ENCODE measurements at places on chromosomes 12 and 14.

GRCh38 chr14:34843011-34843554 lies 32.1 kb downstream of the BAZ1A start:
- no peak for DNase-seq

DNA sequence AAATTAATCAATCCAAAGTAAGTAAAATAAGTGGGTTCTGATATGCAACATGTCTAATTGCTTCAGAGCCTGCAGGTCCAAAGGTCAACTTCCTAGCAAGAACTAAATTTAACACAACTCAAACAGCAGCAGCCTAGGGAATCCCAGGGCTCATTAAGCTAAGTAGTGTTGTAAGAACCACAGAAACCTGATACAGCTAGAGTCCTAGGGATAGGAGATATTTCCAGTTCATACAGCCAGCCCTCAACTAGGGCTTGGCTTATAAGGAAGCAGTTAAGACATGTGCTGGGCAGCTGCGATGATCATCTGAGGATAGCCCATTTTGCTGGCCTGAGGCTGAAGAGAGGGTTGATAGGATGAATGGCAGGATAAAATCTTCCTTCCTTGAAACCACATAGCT lies at the start of gene OR4Q3:
TSS of gene OR4Q3 (plus strand) at position 316 of the 400 bp plus-strand sequence.
- no peak for DNase-seq

DNA sequence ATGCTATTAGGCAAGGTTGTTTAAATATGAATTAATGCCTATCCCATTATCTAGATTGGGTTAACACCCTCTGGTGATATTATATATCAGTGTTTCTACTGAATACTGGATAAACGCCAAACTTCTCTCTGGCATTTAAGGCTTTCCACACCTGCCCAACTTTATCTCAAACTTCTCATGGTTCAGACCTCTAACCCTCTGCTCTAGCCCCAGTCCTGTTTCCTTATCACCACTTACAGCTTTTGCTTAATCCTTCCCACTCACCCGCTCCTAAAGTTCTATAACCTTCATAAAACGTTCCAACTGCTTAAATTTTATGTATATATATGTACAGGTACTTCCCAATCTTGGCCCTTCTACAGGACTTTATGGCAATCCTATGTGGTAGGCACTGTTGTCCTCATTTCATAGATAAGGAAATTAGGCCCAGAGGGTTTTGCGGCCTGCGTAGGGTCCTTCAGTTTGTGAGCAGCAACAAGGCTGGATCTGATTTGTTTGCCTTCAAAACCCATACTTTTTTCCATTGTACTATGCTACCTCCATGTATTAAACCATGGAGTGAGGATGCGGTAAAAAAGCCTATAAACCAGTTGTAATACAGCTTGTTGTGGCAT lies 1.2 kb downstream of the LPCAT3 start:
- DNase-seq, result no peak

DNA sequence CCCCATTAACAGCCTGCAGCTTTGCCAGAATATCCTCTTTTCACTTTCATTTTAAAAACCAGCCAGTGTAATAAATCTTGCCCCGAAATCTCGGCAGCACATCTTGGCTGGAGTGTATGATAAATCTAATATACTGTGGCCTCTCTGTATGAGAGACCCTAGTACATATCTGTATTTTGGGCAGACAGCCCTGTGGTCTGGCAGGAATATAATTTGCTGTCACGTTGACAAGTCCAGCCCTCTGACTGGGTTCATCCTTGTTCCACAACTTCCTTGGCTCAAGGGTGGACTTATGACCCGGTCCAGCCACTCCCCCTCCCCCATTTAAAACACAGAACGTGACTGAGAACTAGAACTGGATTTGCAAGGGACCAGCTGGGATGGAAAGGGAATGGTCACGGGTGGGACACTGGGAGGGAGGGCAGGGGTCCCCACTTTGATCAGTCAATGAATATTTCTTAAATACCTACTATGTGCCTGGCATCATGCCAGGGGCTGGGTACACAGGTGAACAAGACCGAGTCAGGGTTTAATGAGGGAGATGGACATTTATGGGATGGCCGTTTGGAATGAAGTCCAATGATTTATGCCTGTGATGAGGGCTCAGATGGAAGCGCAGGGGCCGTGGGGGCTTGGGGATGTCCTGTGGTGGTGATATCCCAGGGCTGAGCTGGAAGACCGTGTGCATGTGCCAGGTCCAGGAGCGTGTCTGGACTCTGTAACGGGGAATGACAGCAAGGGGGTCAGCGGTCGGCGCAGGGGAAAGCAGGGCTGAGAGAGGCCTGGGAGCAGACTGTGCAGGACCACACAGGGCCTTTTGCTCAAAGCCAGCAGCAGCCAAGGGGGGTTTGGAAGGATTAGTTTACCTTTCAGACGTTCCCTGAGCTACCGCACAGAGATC lies 190.5 kb downstream of the PHETA1 start:
- no peak for DNase-seq

DNA sequence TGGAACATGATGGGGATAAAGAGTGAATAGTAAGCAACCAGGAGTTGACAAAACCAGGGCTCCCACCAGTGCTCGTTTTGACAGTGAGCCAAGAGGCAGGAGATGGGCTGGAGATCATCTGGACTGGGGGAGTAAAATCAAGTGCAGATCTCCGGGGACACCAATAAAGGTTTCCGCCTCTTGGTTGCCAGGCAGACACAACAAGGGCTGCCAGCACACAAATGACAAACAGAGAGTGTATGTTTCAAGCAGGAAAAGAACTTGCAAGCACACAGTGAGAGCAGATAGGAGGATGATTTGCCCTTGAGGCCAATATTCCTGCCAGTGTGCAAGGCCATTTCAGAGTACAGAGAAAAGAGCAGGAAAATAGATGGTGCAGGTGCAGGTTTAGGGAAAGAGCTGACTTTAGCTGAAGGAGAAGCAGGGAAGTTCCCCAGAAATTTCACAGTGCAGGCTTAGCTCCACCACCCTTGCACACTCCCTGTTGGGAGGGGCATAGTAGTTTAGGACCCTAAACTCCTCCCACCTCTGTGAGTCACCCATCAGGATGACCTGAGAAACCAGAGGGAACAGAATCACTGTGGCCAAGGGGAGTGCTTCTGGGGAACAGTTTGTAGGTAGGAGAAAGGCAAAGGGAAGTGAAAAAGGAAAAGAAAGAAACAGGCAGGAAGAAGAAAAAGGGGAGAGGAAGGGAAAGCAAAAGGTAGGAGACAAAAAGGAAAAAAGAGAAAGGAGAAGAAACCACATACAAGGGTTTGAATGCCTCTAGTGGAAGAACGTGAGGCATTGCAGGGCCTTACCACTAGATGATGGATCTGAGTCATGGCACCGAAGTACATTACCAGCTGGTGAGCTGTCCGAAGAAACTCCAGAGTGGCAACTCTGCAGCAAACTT lies 404.4 kb downstream of the SLC6A15 start:
- DNase-seq, result no peak

DNA sequence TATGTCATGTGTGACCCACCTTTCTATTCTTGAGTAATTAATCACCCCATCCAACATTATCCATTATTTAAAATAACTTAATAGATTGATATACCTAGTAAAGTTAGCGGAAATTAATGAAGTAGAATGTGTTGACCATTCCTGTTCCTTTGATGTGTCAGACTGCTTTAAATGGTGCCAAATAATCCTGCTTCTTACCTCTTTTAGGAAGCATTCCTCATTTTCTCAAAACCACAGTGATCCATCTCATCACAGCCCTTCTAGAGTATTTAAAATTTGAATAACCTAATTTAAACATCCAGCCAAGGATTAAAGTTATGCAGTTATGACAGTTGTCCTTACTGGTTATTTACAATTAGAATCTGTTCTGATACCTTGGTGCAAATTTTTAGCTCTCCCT lies 6.9 kb downstream of the MGAT4C start:
- no peak for DNase-seq

GRCh38 chr14:90632451-90632850 lies 183.8 kb downstream of the TTC7B start:
- DNase-seq, result no peak

DNA sequence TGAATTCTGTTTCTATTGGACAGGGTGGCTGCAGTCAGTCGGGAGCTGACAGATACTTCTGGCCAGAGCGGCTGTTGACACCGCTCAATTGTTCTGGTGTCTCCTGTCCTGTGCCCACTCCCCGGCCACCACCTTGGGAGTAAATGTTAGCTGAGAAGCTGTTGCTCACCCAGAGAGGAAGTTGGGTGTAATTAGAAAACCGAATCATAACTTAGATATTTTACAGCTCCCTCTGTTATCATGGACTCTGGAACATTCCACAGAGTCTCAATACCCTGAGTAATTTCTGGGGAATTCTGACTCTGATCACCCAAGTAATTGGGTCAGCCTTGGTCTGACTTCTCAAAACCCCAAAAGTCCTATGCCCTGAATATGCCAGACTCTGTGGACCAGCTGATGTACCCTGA lies 58.3 kb upstream of the RFLNA start:
- DNase-seq, result no peak

DNA sequence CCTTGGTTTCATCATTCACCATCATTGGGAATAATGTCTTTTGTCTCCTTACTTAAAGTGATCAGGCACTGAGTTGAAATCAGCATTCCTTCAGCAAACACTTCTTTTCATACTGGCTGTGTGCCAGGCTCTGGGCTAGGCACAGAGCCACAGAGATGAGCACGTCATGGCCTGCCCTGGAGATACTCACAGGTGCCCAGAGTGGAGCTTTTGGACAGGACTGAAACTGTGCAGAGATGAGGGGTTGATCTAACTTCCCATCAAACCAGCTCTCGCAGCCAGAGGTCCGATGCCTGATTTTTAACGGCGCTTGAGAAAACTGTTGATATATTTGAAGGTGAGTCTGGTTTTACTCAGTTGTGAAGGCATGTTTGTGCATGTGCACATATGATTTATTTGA lies 43.1 kb downstream of the CACNA1C start:
- DNase-seq, result no peak

DNA sequence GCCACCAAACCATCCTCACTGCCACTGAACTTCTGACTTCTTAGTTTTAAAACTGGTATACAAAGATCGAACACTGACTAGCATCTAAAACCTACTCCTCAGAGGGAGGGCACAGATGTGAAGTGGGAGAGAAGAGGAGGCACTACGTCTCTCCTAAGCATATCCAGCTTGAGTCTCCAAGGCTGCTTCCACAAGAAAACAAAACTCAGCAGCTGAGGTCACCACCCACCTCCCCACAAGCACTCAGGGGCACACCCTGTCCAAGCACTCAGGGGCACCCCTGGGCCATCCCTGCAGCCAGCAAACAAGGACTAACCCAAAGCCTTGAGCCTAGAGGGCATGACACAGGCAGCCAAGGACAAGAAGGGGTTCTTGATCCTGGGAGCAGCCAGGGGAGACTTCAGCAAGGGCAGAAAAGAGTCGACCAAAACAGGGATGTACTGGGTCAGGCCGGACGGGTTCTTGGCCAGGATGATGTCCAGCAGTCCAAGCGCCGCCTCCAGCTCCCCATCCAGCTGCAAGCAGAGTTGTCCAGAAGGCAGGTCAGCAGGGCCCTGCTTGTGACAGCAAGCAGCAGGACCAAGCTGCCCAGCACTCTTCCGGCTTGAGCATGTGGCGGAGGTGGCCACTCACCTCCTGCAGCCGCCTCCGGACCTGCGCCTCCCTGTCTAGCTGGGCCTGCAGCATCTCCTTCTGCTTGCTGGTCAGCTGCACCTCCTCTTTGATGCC lies 34.8 kb downstream of the GCN1 start:
- no peak for DNase-seq

GRCh38 chr12:53224897-53225634 lies 6.9 kb downstream of the RARG start:
- no peak for DNase-seq

- no peak for DNase-seq
Observed at GRCh38 chr14:99732436-99733210, 48.5 kb downstream of the CYP46A1 start.

- no peak for DNase-seq
Observed at GRCh38 chr14:66104486-66104885, 381.7 kb upstream of the CCDC196 start.

DNA sequence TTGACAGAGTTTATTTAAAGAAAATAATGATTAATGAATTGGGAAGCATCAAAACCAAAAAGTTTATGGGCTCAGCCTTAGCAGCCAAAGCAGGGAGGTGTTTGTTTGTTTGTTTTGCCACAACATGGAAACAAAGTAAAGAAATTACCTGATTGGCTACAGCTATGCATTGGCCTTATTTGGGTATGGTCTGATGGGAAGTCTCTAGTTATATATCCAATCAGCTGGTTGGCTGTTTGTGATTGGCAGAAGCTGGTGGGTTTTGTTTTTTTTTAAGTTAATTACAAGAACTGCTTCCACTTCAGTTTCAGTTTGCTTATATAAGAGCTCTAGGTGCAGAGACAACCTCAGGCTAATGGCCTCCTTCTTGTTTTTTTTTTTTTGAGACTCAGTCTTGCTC lies 4.6 kb upstream of the LEMD3 start:
- no peak for DNase-seq

DNA sequence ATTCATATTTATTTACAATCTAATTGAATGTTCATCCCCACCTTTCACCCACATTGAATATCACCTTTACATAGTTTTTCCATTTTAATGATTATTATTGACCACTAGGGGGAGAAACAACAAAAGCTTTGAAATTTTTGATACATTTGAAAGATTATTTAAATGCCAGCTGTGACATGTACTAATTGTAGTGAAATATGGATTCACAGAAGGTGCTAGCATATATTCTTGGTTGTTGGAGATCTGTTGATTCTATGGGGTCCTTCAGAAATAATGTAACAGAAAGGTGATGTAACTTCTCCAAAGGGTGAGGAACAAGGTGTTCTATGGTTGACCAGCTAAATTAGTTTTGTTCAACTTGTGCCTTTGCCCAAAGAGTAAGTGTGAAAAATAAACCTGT lies 22.4 kb upstream of the GPR33 start:
- no peak for DNase-seq

- DNase-seq, result no peak
Observed at GRCh38 chr12:93621986-93622385, 49.5 kb downstream of the SOCS2 start.

DNA sequence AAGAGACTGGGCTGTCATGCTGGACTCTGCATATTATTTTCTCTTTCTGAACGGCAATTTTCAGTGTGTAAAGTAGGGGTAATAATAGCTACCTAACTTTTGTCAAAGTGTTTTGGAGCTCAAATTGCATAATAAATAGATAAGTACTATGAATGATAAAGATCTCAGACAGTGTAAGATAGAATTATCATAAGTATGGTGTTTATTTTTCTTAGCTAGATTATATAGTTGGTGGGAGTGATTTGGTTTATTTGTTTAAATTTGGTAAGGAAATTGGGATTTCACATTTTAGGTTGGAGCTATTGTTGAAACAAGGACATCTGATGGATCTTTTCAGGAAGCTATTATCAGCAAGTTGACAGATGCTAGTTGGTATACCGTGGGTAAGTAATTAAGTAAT lies 7.4 kb downstream of the ARID4A start:
- DNase-seq, result no peak

GRCh38 chr14:32702562-32702961 lies 236.1 kb upstream of the NPAS3 start:
- no peak for DNase-seq

DNA sequence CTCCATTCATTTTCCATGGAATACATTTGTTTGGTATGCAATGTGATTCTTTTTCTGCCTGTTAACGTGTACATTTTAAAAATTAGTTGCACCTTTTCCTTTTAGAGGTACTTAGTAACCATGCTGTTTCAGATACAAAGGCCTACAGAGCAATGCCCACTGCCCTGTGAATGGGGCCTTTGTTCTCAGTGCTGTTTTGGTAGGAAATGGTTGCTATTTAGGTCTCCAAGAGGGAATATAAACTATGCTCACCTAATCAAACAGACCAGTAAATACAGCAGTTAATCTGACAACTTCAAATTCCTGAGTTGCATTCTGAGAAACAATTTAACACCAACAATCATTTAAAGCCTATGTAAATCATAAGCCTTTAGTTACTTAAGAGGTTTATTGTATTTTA lies 188.7 kb downstream of the BCAT1 start:
- DNase-seq, result no peak

- no peak for DNase-seq
Observed at GRCh38 chr12:98998697-98999299, 353.7 kb downstream of the APAF1 start.

All from activated gamma-delta T cell treated with Interleukin-2 at 50 U/mL for 16 hours (primary cell).